ENCODE measurements at places on chromosomes 16 and 17.

GRCh38 chr17:77394540-77395295 is 253.9 kb downstream of the SEC14L1 start:
- DNase-seq: no peak

DNA sequence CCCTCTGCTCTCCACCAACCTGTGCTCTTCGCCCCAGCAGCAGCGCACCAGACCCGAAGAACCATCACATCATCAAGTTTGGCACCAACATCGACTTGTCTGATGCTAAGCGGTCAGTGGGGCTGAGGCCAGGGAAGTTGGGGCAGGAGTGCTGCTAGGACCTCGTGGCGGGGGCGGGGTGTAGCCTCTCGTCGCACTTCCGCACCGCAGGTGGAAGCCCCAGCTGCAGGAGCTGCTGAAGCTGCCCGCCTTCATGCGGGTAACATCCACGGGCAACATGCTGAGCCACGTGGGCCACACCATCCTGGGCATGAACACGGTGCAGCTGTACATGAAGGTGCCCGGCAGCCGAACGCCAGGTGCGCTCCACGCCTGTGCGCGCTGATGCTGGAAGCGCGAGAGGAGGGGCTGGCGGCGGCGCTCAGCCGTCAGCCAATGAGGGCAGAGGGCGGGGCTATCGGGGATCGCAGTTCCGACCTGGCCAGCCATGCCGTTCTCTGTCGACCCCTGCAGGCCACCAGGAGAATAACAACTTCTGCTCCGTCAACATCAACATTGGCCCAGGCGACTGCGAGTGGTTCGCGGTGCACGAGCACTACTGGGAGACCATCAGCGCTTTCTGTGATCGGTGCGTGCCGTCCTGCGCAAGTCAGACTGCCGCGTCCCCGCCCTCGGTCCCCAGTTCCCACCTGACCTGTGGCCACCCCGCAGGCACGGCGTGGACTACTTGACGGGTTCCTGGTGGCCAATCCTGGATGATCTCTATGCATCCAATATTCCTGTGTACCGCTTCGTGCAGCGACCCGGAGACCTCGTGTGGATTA is 3.2 kb upstream of the TMEM88 start:
- DNase-seq: peak; percentile 97

GRCh38 chr17:64638552-64639203 is 23.4 kb downstream of the SMURF2 start:
- DNase-seq: no peak

DNA sequence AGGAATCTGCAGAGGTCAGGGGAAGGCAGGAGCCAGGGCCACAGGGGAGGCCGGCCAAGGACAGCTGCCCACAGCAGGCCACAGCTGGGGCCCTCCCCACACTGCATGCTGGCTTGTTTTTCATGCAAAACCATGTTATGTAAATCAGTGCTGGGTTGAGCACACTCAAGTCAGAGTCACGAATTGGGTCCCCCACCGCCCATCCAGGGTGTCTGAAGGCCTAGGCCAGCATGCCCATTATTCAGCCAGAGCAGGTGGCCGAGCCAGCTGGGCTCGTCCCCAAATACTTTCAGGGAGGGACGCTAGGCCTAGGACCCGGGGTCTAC is 51.2 kb upstream of the TOB1 start:
- peak; percentile 79 for DNase-seq

GRCh38 chr16:75244844-75245758 is 6.3 kb downstream of the BCAR1 start:
- DNase-seq: peak; percentile 94

DNA sequence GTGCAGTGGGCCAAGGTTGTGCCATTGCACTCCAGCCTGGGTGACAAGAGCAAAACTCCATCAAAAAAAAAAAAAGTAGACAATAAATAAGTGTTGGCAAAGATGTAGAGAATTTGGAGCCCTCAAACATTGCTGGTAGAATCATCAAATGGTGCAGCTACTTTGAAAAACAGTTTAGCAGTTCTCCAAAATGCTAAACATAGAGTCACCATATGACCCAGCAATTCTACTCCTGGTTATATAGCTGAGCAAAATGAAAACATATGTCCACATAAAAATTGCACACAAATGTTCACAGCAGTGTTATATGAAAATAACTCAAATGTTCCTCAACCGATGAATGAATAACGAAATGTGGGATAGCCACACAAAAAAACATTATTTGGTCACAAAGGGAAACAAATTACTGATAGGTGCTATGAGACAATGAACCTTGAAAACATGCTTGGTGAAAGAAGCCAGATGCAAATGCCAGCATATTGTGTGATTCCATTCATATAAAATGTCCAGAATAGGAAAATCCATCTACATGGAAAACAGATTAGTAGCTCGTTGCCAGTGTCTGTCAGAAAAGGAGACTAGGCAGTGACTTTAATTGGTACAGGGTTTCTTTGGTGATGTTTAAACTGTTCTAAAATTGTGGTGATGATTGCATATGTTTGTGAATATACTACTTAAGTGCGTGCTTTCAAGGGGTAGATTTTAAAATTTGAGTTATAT is 12.7 kb upstream of the RABEP1 start:
- DNase-seq: no peak

DNA sequence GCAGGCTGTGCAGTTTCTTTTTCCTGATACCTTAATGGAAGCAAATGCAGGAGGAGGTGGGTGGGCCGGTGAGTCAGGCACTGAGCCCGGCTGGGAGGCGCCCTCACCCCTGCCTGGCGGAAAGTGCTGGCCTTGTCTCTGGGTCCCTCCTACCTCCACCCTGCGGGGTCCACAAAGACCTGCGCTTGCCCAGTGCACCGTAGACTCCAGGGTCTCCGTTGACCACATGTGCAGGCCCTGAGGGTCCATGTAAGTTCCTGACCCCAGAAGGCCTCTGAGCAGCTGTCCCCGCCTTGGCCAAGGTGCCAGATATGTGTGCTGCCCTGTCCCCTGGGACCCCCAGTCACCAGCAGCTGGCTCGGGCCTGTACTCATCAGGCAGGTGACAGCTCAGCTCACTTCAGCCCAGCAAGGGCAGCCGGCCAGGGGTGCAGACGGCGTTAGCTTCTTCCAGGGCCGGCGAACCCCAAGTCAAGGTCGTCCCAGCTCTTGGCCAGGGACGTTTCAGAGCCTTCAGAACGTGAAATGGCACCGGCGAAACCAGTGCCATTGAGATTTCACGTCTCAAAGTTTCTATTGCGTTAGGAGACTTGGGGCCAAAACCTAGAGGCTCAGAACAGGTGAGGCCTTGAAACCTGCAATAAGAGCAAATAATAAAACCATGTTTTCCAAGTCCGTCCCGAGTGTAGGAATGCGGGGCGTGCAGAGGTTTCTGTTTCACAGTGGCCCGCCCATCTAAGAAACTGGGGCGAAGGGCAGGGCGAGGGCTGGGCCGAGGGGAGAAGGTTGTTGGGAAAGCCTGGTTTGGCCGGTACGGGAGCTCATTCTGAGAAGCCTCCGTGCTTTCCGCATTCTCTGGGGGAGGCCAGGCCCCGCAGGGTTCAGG is 12.1 kb downstream of the METRNL start:
- DNase-seq: peak; percentile 70

- DNase-seq: no peak
Measured at GRCh38 chr16:66569827-66570405, 3.7 kb downstream of the CMTM1 start.

- no peak for DNase-seq
Measured at GRCh38 chr16:10333321-10334032, 52.4 kb upstream of the ATF7IP2 start.
